ENCODE measurements at places on chromosomes 7 and 10.

- no peak for DNase-seq
Observed at GRCh38 chr7:92448205-92448747, 994 bp downstream of the GATAD1 start.

DNA sequence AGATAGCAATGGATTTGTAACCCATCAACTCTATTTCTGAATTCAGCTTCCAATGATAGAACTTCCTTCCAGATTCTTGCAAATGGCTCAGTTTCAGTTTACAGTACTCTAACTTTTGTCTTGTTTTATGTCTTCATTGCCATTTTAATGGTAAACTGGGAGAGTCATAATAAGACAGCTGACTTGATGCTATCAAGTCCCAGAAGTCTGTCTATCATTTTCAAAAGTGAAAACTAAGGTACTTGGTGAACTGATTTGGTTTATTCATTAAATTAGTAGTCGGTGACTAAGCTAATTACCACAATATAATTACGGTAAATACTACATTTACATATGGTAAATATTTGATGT is 25.0 kb downstream of the RTKN2 start:
- DNase-seq, result no peak

DNA sequence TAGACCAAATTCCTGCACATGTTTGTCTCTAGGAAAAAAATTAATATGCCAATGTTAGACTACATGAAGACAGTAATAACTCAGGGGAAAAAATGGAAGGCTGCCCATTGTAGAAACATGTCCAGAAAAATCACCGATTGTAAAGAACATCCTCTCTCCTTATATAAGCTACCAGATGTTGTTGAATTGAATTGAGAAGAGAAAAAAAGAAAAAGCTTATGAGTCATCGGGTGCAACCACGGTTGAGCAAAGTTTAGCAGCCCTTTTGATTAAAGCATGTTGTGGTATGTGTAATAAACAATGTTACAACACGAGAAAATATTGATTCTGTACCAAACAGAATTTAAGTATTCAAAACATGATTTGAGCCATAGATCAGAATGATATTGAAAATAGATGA is 102.3 kb upstream of the ARHGAP21 start:
- DNase-seq, result no peak

DNA sequence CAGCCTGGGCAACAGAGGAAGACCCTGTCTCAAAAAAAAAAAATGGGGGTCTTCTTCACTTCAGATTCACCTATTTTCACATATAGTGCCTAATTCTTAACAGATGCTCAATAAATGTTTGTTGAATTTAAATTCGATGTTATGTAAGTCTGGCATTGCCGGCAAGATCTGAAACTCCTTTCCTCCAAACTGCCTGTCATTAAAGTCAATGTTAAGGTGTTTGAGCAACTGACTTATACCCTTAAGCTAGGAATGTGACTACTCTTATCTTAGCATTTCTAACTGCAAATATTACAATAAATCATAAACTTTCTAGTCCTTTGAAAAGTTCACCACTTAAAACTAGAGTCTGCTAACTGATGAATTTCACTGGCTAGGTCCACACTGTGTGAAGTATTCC is 95.2 kb downstream of the NRP1 start:
- no peak for DNase-seq

DNA sequence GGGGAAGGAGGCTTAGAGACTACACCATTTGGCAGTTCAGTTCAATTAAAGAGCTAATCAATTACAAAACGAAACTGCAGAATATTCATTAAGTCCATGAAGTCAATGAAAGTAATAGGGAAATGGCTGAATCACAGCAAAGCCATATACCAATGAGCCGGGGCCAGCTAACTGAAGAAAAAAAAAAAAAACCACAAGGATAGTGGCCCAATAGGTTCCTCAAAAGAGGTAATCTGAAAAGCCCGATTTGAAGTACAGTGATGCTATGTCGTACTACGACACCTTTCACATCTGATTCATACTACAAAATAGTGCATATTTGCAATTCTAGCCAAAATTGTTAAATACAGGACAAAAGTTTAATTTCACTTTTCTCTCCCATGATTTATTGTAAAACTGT is 2.5 kb downstream of the ARHGAP12 start:
- no peak for DNase-seq

DNA sequence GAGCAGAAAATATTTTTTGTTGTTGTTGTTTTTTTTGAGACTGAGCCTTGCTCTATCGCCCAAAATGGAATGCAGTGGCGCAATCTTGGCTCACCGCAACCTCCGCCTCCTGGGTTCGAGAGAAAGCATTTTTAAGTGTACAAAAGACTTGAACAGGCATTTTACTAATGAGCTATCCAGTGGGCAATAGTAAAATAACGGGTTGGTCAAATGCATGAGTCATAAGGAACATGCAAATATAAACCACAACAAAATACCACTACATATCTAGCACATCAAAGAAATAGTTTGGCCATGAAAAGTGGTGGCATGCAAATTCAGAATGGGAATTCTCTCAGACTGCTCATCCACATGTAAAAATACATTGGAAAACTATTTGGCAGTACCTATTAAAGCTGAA is 71.7 kb upstream of the TMEM106B start:
- DNase-seq, result no peak

DNA sequence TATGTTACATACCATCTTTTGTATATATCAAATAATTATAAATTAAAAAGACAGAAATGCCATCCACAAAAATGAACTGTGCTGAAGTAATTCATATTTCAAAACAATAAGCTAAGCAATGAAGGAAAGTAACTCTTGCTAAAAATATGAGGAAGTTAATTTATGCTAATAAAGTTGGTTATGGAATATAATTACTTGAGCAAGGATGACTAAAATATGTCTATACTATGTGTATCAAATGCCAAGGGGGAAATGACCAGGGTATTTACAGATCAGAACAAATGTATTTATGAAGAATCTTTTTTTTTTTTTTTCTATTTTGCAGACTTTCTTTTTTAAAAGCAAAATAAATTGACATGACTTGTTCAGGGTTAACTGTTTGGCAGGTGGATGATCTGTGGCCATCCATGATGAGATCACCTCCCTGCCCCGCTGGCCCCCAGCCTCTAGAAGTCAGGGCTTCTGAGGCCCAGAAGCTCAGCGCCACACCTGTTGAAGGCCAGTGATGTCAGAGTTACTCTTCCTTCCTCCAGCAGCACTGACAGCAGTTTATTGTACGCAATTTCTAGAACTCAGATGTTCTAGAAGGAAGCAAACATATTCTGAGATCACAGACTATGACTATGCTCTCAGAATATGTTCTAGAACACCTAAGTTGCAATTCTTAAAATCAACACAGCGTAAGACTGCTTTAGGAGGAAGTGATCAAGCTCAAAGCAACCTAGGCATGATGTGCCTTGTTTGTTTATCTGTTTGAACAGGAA is 196.1 kb upstream of the KLF14 start:
- DNase-seq, result no peak

DNA sequence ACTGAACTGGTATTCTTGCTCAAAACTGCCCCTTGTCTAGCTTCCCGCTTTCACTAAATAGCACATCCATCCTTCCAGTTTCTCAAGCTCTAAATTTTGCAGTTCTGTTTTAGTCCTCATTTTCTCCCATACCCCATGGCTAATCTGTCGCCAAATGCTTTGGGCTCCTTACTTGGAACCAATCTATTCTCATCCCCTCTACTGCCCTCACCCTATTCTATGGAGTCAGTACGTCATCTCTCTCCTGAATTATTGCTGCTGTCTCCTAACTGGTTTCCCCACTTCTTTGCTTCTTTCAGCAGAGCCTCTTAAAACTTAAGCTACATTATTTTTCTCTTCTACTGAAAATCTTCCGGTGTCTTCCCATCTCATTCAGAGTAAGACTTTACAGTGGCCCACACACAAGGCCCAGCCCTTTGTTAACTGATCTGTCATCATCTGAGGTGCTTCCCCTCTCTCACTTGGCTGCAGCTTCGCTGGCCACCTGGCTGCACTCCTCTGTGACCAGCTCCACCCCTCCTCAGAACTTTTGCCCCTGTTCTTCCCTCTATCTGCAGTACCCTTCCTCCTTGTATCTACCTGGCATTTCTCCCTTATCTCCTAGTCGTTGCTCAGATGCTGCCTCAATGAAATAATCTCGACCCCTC is 9.9 kb downstream of the STARD3NL start:
- no peak for DNase-seq

GRCh38 chr10:17590969-17591645 is 26.1 kb downstream of the HACD1 start:
- no peak for DNase-seq

DNA sequence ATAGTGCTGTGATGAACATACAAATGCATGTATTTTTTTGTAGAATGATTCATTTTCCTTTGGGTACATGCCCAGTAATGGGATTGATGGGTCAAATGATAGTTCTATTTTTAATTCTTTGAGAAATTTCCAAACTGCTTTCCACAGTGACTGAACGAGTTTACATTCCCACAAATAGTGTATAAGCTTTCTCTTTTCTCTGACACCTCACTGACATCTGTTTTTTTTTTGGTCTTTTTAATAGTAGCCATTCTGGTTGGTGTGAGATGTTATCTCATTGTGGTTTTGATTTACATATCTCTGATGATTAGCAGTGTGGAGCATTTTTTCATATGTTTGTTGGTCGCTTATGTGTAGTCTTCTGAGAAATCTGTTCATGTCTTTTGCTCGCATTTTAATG is 195.0 kb upstream of the AGK start:
- no peak for DNase-seq

- no peak for DNase-seq
Observed at GRCh38 chr10:101214446-101215396, 14.5 kb downstream of the LBX1 start.

- DNase-seq, result no peak
Observed at GRCh38 chr10:121466424-121466823, 131.8 kb downstream of the FGFR2 start.

GRCh38 chr10:33066558-33067236 is 108.7 kb upstream of the ITGB1 start:
- no peak for DNase-seq

DNA sequence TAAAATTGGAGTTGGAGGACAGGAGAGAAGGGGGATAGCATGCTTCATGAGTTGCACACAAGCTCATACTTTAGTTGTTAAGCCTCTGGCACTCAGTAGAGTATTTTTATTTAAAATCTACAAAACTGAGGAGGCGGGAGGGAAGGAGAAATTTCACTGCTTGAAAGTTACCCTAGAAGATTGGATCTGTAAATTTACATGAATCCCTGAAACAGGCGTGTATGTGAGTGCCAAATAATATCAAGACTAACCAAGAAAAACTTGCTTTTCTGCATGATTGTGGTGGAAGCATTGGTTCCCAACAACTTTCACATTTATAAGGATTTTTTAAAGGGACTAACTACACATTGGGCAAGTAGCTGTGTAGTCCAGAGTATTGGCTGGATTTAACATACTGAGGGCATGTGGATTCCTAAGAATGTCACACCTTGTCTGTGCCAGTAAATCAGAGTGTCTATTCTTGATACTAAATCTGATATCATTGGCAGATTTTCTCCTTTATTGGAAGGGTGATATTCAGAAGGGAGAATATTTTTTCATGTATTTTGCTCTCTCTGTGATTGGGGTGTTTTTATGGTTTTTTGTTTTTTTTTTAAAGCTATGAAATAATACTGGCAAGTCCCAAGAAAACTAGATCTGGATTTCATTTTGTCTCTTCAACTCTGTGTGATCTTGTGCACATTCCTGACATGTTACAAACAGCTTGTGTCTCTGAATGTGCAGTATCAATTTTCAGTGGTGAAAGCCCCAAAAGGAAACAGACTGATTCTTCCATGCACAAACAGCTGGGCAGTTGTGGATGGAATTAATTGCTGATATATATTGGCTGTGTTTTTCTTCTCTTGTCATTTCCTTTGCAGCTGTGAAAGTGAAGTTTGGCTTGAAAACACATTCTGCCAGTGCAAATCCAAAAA is 67.2 kb downstream of the ADD3 start:
- no peak for DNase-seq

- DNase-seq, result no peak
Observed at GRCh38 chr7:111370002-111370401, 192.3 kb downstream of the IMMP2L start.

GRCh38 chr7:149196705-149197171 is 1.4 kb downstream of the ZNF282 start:
- DNase-seq, result no peak

DNA sequence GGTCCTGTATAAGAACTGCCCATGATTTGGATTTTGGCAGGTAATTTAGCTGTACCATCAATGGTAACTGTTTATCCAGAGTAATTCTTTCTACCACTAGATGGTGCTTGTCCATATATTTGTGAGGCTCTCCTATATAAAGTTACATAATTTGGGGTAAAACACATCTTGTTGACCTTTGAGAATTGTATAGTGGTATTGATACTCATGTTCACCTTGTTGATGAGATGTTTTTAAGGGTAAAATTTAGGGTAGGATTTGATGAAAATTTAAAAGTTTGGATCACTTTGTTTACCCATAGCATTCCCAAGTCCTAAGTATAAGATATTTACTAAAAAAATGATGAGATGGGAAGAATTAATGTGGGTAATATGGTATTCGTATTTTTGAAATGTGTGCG is 31.6 kb downstream of the ST7 start:
- no peak for DNase-seq

GRCh38 chr10:46257099-46257498 is 29.7 kb upstream of the ANTXRL start:
- no peak for DNase-seq

DNA sequence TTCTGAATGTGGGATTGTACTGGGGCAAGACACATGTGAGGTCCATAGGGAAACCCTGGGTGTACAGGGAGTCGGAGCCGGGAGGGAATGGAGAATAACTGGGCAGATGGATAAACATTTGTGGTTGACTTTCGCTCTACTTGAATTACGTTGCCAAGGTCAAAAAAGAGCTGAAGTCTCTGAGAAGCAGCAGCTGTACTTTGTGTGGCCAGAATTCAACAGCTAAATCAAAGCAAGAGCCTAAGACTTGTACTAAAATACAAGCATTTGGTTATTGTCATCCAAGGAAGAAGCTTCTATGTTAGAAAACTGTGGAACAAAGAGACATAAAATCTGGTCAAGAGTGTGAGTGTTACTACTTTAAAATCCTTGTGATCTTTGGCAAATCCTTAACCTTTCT is 457.2 kb downstream of the ARL4A start:
- DNase-seq, result no peak

DNA sequence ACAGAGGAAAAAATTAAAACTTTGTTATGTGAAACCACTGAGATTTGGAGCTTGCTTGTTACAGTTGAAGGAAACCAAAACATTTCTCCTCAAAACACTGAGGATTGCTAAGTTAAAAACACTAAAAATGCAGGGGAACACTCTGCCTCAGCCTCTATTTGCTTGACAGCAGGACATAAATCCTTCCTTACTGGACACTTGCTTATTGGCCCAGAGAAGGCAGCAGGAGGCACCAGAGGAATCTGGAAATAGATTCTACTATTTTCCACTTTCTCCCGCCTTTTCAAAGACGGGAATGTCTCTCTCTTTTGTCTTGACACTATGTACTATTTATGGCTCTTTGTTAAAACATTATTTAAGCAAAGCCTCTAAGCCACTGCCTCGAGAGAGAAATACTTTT is 67.9 kb downstream of the MTURN start:
- no peak for DNase-seq

- DNase-seq, result no peak
Observed at GRCh38 chr10:119801998-119802538, 70.6 kb downstream of the MCMBP start.
